ENCODE measurements at places on chromosomes 3 and 15.
A peak's percentile ranks its signal among the peaks of the same experiment; 100 is the strongest.

GRCh38 chr3:87209111-87209510 is 18.0 kb upstream of the CHMP2B start:
- no peak for DNase-seq

GRCh38 chr15:70243686-70244540 is 146.2 kb upstream of the TLE3 start:
- DNase-seq: no peak

- peak; percentile 81 for DNase-seq
Observed at GRCh38 chr3:134312873-134313846, 61.1 kb downstream of the AMOTL2 start.

DNA sequence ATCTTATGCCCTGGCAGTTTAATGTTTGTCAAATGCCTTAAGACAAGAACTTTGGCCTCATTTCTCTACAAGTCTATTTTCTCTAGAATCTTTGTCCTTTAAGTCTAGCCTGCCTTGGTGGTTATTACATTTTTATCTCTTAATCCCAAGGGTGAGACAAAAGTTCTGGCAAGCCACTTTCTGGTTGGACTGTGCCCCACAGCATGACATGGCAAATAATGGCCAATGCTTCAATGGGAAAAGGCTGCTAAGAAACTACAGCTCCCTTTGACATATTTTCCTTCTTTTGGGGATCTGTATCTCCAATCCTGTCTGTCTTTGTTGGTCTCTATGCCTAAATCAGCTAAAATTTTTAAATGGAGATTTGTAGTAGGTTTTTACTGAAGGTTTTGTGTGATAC is 181.6 kb upstream of the MBNL1 start:
- no peak for DNase-seq

DNA sequence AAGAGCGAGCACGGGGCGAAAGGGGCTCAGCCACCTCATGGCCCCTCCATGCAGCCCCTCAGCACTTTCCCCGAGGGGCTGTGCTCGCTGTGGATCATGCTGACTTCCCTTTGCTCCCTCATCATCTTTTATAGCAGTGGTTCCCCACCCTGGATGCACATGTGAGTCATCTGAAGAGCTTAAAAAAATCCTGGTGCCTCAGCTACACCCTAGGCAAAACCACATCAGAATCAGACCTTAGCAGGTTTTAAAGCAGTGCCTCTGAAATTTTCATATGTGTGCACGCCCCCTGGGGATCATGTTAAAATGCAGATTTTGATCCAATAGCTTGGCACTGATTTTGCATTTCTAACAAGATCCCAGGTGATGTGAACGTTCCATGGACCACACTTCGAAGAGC is 50.9 kb downstream of the FEM1B start:
- no peak for DNase-seq
